ENCODE measurements at places on chromosomes 13 and 19.

GRCh38 chr19:18388100-18388959, 2.4 kb downstream of the GDF15 start:
- peak; percentile 87 for DNase-seq

DNA sequence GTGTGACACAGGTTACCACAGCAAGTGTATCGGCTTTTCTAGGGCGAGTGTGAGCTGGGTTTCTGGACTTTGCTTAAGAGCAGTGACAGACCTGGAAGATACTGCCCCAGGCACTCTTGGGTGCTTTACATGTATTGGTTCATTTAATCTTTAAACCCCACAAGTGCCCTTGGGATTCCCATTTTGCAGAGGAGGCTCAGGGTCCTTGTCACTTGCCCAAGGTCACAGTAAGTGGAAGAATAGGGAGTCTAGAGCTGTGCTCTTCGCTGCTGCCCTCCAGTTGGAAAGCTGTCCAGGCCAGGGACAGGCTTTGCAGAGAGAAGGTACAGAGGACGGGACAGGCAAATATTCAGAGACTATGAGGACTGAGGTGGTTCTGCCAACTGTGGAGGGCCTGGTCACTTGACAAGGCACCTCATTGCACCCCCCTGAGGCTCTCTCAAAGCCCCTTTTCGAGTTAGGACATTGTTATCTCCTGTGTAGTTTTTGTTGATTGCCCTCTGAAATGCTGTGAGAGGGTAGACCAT, 42.4 kb downstream of the BBC3 start:
- DNase-seq: no peak

DNA sequence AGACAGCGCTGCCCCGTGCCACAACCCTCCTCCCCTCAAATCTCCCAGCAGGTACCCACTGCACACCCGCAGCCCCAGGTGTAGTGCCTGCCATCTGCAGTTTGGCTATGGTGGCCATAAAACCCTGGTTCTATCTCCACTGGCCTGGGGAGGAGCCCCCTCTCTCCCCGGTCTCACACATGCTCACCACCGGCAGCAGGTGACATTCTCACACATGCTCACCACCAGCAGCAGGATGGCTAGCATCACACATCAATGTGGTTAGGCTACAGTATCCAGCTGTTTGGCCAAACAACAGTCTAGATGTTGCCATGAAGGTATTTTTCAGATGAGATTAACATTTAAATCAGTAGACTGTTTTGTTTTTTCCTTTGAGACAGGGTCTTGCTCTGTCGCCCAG, 31.1 kb downstream of the ELL start:
- no peak for DNase-seq

- no peak for DNase-seq
Measured at GRCh38 chr13:75049735-75050335, 432.1 kb downstream of the TBC1D4 start.

GRCh38 chr13:29594710-29595379, 643 bp downstream of the SLC7A1 start:
- peak; percentile 63 for DNase-seq

- DNase-seq: no peak
Measured at GRCh38 chr13:48231933-48232332, 1.1 kb upstream of the ITM2B start.

- DNase-seq: no peak
Measured at GRCh38 chr19:1472231-1473084, 6.6 kb downstream of the C19orf25 start.

- DNase-seq: no peak
Measured at GRCh38 chr13:60707878-60708277, 310.9 kb downstream of the TDRD3 start.

DNA sequence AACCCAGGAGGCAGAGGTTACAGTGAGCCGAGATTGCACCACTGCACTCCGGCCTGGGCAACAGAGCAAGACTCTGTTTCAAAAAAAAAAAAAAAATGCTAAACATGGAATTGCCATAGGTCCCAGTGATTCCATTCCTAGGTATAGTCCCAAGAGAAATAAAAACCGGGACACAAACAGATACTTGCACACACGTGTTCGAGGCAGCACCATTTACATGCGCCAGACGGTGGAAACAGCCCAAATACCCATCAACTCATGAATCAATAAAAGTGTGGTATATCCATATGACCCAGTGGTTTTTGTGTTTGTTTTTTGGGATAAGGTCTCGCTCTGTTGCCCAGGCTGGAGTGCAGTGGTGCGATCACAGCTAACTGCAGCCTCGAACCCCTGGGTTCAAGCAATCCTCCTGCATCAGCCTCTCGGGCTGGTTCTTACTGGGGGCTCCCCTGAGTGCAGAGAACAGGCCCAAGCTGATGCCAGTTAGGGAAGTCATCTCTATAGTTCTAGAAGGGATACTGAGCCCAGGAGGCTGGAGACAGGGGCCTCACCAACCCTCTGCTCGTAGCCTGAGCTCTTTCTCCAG, 8.5 kb downstream of the KLF2 start:
- DNase-seq: no peak

DNA sequence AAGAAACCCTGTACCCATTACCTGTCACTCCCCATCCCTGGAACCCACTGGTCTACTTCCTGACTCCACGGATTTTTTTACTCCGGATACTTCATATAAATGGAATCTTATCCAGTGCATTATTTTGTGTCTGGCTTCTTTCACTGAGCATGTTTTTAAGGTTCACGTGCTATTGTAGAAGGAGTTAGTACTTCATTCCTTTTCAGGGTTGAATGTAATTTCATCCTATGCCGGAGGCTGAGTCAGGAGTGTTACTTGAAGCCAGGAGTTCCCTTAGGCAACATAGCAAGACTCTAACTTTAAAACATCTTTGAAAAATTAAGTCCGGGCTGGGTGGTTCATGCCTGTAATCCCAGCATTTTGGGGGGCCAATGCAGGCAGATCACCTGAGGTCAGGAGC, 17.9 kb upstream of the ELAVL1 start:
- no peak for DNase-seq

DNA sequence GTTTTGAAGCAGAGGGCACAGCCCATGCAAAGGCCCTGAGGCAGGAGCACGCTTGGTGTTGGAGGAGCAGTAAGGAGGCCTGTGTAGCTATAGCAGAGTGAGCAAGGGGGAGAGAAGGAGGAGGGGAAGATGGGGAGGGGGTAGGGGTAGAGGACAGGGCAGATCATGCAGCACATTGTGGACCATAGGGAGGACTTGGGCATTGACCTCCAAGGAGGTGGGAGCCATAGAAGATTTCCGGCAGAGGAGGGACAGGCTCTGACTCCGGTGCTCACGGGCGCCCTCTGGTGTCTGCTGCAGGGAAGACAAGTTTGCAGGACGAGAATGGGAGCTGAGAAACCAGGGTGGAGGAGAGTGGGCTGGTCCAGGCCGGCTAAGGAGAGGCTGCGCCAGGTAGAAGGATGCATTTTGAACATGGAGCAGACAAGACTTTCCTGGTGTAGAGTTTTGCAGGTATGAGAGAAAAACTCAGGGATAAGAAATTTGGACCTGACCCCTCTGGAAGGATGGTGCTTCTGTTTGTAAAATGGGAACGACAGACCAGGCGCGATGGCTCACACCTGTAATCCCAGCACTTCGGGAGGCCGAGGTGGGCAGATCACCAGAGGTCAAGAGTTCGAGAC, 13.7 kb upstream of the CREB3L3 start:
- peak; percentile 85 for DNase-seq

DNA sequence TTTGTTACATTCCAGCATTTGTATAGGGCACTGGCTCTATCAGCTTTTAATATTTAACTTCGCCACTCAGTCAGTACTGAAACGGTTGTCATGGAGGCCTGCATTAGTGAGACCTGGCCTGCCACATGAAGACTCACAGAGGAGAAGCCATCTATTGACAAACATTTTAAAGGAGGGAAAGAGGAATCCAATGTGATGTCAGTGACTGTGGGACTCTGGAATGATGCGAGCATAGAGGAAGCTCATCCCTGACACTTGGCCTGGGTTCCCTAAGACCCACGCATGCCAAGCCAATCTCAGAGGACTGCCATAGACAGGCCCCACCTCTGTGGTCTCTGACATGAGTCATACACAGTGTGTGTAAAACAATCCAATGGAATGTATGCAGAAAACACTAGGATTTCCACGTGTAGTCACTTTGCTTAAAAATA, 7.9 kb upstream of the DPY19L3 start:
- DNase-seq: no peak

DNA sequence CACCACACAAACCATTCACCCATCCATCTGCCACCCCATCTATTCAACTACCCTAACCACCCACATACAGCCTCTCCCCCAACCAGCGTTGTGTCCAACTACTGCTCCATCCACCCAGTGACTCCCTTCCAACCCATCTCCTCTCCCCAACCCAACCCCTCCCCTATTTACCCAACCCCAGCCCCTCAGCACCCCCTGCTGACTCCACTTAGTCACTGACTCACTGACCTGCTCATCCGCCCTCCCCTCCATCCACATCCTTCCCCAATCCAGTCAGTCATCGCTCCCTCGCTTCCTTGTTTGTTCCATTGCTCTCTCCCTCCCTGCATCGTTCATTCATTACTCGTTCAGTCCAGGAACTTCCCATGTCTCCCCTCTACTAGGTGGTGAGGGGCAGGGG, 39.2 kb downstream of the KCNC3 start:
- no peak for DNase-seq

DNA sequence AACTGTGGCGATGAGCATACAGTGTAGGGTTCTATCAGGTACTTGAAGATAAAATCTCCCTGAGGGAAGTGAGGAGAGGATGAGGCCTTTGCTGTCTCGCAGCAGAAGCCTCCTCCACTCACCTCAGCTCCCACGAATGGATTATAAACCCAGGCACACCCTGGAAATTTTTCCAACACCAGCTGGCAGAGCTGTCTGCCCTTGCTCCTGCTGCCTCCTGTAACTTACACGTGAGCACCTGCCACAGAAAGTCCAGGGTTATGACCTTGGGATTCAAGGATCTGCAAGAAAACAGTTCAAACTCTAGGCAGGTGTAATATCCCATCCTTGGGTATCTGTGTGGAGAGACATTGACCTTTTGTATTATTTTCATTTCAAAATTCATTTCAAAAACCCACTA, 70.9 kb upstream of the MYO16 start:
- DNase-seq: no peak

DNA sequence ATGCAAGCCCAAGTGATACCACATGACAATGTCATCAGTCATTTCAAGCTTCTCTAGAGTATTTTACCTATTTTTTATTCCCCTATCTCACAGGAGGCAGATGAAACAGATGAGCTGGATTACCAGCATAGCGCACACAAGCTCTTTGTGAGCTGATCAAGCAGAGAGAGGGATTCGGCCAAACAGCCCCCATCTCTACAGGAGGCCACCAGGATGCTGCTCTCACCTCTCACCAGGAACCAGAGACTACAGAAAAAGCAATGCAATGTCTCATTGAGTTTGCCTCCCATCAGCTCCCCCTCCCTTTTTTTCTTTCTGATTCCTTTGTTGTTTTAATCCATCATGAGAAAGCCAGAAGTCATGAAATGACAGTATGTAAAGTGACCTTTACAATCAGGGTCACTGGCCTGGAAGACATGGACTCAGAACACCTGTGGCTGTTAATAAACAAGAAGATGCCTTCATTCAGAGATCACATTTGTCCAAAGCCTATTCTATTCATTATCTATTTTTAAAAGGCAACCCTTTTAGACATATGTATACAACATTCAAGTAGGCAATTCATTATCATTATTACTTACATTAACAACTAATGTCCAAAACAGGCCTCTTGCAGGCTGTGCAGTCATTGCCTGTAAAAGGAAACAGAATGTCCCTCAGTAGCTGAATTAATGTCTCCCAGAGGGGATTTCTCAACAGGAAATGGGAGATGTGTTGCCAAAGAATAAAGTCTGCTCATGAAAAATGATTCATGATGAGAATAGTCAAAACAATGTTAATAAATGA, 656.6 kb downstream of the TBC1D4 start:
- DNase-seq: no peak

- no peak for DNase-seq
Measured at GRCh38 chr19:15072930-15073647, 8.9 kb upstream of the OR1I1 start.

GRCh38 chr13:108573455-108573854, 56.0 kb upstream of the MYO16 start:
- no peak for DNase-seq

DNA sequence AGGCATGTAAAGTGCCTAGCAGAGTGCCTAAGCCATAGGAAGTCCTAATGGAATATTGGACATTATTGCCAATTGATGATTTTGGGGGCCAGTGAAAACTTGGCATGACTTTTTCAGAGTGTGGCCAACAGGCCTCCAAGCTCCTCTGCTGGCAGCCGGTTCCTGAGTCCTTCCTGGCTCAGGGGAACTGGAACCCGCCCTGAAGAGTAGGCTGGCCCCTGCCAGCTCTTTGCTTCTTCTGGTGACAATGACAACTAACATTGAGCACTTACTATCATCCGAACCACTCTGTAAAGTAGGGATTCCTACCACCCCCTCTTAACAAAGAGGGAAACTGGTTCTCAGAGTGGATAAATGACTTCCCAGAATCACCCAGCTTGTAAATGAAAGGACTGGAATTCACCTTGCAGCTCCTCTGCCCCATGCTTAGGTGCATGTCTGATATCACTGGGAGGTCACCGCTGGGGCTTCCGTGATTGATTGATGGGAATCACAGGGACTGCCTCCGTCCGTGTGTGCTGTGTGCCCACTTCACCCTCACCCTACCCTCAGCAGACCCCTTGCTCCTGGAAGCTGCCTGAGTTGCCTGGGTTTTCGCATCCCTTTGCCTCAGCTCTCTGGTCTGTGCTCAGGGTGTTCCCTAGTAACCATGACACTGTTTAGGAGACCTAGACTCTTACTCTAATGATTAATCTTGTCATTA, 50.6 kb downstream of the TNFRSF19 start:
- DNase-seq: no peak

All from hematopoietic multipotent progenitor cell treated with erythropoietin and hydrocortisone succinate and interleukin-3 and kit ligand, for 8 days (in vitro differentiated cells).